Vagina (tissue), 2 donors: ENCODE measurements at places on chromosomes 6 and 20. TPM values are rescaled to one million over a fixed set of nuclear protein-coding genes. Genes with fewer than 3 reads are reported as not detected.
A peak's percentile ranks its signal among the peaks of the same experiment; 100 is the strongest.

GRCh38 chr6:78917788-78918187 is 50.4 kb downstream of the IRAK1BP1 start:
- H3K4me3 ChIP-seq, result no peak overlapping the region
- H3K27me3 ChIP-seq, result no peaks in the 10 kb centered on the region
- H3K36me3 ChIP-seq, result no peaks in the 10 kb centered on the region
- no peaks in the 10 kb centered on the region for H3K4me1 ChIP-seq
- no peak overlapping the region for H3K27ac ChIP-seq

DNA sequence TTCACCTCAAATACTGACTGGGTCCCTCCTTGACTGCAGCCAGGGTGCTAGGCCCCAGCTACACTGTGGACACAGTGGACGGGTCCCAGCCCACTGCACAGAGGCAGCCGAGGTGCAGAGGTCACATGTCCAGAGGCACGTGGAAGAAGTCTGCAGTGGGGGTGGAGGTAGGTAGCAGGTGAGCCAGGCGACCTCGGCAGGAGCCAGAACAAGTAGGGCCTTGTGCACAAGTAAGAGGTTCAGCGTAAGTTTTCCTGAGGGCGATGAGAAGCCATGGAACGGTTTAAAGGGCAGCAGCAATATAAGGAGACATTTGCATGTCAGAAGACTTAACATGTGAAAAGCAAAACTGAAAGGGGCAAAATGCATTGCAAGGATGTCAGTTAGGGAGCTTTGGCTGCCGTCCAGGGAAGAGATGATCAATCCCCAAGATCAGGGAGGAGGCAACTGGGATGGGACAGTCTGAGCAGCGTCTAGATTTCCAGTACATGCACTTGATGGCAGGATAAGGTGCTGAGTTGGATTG is 49.7 kb upstream of the SNX9 start:
- no peaks in the 10 kb centered on the region for H3K36me3 ChIP-seq
- no peaks in the 10 kb centered on the region for H3K27me3 ChIP-seq
- no peak overlapping the region for H3K27ac ChIP-seq
- H3K4me1 ChIP-seq, result peaks cover 16% of the 10 kb centered on the region

DNA sequence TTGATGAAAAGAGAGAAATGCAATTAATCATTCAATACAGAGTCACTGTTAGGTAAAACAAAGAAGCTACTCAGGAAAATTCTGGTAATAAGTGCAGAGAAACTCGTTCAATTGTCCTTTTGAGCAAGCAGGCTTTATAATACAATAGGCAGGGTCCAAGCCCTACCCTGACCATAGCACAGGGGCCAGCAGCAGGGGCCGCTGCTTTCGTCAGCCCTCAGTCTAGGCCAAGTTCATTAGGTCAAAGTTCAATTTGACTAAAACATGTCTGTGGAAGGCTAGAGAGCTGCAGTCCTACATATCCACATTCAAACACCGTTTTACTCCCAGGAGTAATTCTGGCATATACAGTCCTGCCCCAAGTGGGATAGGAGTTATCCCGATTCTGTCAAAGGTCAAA is 94.6 kb downstream of the BCAS1 start:
- H3K27ac ChIP-seq, result no peak overlapping the region
- H3K4me3 ChIP-seq, result no peak overlapping the region
- DNase-seq, result no peak
- H3K27me3 ChIP-seq, result no peaks in the 10 kb centered on the region
- H3K36me3 ChIP-seq, result no peaks in the 10 kb centered on the region

PGC gene
- total RNA-seq, result 3.4 TPM

LY6G6F gene
- not detected for total RNA-seq

WFDC6 gene
- not detected for total RNA-seq

GRCh38 chr6:43717822-43718221 is 30.2 kb upstream of the MRPS18A start:
- peaks cover 62% of the 10 kb centered on the region for H3K4me1 ChIP-seq
- no peaks in the 10 kb centered on the region for H3K27me3 ChIP-seq
- H3K4me3 ChIP-seq, result no peak overlapping the region
- peak overlapping the region; percentile 72 for H3K27ac ChIP-seq
- H3K36me3 ChIP-seq, result no peaks in the 10 kb centered on the region

RARS2 gene
- total RNA-seq, result 17.9 TPM

DNA sequence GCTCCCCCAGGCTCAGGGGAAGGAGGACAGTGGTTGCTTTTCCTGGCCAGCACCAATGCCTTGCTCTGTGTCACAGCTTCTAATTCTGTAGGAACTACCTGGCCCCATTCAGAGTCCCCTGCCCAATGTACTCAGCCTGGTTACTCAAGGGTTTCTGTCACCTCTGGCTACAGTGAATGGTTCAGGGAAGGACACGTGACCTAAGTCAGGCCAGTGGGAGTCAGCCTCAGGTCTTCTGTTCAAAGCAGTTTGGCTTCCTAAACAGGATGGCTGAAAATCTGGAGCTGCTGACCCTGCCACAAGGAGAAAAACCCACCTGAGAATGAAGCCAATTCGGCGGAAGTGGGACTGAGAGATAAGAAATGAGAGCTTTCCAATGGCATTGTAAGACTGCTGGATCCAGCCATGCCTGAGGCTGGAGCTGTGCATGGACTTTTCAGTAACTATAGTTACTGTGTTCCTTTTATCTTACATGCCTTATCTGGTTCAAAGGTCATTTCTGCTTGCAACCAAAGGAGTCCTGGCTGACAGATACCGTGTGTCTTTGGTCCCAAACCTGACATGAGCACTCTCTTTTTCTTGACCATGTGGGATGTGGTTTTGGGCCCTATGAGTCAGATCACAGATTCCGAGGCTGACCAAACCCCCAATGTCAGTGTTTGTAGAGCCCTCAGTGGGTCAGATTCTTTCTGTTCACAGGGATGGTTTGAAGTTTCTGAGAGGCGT is 104.3 kb downstream of the SULF2 start:
- H3K4me3 ChIP-seq, result no peak overlapping the region
- H3K4me1 ChIP-seq, result peaks cover 20% of the 10 kb centered on the region
- no peak overlapping the region for H3K27ac ChIP-seq
- no peak for DNase-seq
- no peaks in the 10 kb centered on the region for H3K27me3 ChIP-seq
- no peaks in the 10 kb centered on the region for H3K36me3 ChIP-seq

CRISP3 gene
- 19.2 TPM for total RNA-seq

GJA1 gene
- total RNA-seq, result 261 TPM

GRCh38 chr6:38767560-38767959 is 52.4 kb downstream of the DNAH8 start:
- no peaks in the 10 kb centered on the region for H3K27me3 ChIP-seq
- H3K36me3 ChIP-seq, result no peaks in the 10 kb centered on the region
- no peaks in the 10 kb centered on the region for H3K4me1 ChIP-seq
- no peak overlapping the region for H3K4me3 ChIP-seq
- no peak overlapping the region for H3K27ac ChIP-seq

SLC22A7 gene
- total RNA-seq, result not detected

DNA sequence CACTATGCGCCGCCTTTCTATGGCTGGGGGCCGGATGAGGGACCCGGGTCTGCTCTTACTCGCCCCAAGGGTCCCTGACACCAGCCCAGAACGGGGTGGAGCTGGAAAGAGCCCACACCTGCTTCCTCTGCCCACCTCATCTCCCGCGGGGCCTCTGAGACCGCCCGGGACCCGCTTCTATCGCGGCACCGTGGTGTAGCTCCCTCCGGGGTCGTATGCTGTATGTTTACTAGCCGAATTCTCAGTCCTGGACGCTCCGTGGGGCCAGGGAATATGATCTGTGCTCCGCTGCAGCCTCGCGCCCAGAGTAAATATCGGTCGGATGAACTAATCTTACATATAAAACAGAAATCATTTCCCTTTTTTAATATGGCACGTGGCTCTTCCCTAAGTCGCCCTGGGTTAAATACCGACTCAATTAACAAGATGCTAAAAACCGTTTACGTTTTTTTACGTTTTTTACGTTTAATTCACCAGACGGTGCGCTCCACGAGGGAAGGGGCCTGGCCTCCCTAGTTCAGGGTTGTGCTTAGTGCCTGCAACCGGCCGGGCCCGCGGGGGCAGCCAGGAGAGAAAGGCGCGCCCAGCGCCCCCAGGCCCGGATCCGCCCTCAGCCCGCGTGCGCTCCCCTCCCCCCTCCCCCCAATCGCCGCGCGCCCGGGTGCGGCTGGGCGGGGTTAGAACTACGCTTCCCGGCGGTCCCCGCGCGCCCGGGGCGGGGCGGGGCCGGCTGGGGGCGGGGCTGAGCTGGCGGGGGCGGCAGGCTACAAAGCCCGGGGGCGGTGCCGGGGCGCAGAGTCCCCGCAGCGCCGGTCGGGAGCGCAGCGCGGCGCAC is at the start of gene RBM38:
Gene RBM38, plus strand, starts transcription at position 793 of the 835 bp plus-strand sequence. CDS start 186 bp downstream, outside the sequence.
- H3K4me1 ChIP-seq, result peaks cover 55% of the 10 kb centered on the region
- no peaks in the 10 kb centered on the region for H3K27me3 ChIP-seq
- H3K27ac ChIP-seq, result peak within 1 kb of the TSS; percentile 68
- H3K4me3 ChIP-seq, result peak within 1 kb of the TSS; percentile 92
- no peak for DNase-seq

TPX2 gene
- 6.1 TPM for total RNA-seq

GRCh38 chr20:38126146-38126921 is 38.7 kb downstream of the TGM2 start:
- DNase-seq, result peak; percentile 82
- no peak overlapping the region for H3K4me3 ChIP-seq
- no peaks in the 10 kb centered on the region for H3K27me3 ChIP-seq
- peak overlapping the region; percentile 61 for H3K27ac ChIP-seq
- H3K36me3 ChIP-seq, result no peaks in the 10 kb centered on the region

GRCh38 chr6:143734641-143735063 is 56.9 kb downstream of the PHACTR2 start:
- no peak overlapping the region for H3K27ac ChIP-seq
- no peaks in the 10 kb centered on the region for H3K27me3 ChIP-seq
- H3K36me3 ChIP-seq, result no peaks in the 10 kb centered on the region
- DNase-seq, result no peak
- H3K4me1 ChIP-seq, result peaks cover 9% of the 10 kb centered on the region
- H3K4me3 ChIP-seq, result no peak overlapping the region

DNA sequence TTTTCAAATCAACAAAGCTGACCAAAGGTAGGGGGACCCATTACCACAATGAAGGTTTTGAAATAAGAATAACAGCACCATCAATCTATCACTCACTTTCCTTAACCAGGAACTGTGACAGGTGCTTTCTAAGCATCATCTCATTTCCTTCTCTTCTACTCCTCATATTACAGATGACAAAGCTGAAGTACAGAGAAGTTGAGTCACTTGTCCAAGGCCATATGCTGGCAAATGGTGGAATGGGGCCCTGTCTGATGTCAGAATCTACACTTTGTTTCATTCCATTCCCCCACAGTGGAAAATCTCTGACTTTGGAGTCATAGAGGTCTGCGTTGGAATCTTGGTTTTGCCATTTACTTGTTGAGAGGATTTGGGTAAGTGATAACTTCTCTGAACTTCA is 222.5 kb upstream of the LRFN2 start:
- H3K27ac ChIP-seq, result no peak overlapping the region
- no peak overlapping the region for H3K4me3 ChIP-seq
- H3K27me3 ChIP-seq, result no peaks in the 10 kb centered on the region
- no peaks in the 10 kb centered on the region for H3K36me3 ChIP-seq
- H3K4me1 ChIP-seq, result no peaks in the 10 kb centered on the region
- DNase-seq, result no peak

RNF182 gene
- total RNA-seq, result 2.2 TPM
